Dermis lymphatic vessel endothelial cell (primary cell): ENCODE measurements at places on chromosomes 5 and 9. TPM values are rescaled to one million over a fixed set of nuclear protein-coding genes. Genes with fewer than 3 reads are reported as not detected.

Gene IL17B
- total RNA-seq, result not detected in 2 replicates

Gene FRRS1L
- under 0.01 TPM in 2 replicates for total RNA-seq

Gene WDR38
- not detected in 2 replicates for total RNA-seq

Gene FOXD4L6
- under 0.01 TPM in 1 of 2 replicates, not detected in the other for total RNA-seq

Gene LCN2
- total RNA-seq, result not detected in 2 replicates

Gene PCDHGB2
- total RNA-seq, result 1.3 and 2.7 TPM in 2 replicates

Gene CYSRT1
- 0.22 and 0.26 TPM in 2 replicates for total RNA-seq

Gene NEURL1B
- 0.09 and 0.11 TPM in 2 replicates for total RNA-seq

Gene ANKRD34B
- under 0.01 TPM in 1 of 2 replicates, not detected in the other for total RNA-seq

Gene MATR3
- total RNA-seq, result 185 and 316 TPM in 2 replicates

Gene GNA14
- 15.3 and 20.5 TPM in 2 replicates for total RNA-seq

Gene SPAAR
- 1.0 and 1.4 TPM in 2 replicates for total RNA-seq

Gene MPDZ
- 126 and 131 TPM in 2 replicates for total RNA-seq

Gene PTPRD
- total RNA-seq, result 0.43 TPM in 2 replicates

Gene CARTPT
- not detected in 2 replicates for total RNA-seq

Gene EGFLAM
- total RNA-seq, result under 0.01 and 0.11 TPM in 2 replicates

Gene ARHGEF28
- 36.6 and 52.0 TPM in 2 replicates for total RNA-seq

Gene FCN2
- total RNA-seq, result not detected in 2 replicates

Gene RNF208
- 0.09 and 0.11 TPM in 2 replicates for total RNA-seq

Gene FAM163B
- total RNA-seq, result not detected in 2 replicates

Gene ECSCR
- total RNA-seq, result 372 and 475 TPM in 2 replicates

Gene ERAP2
- 5.6 and 43.2 TPM in 2 replicates for total RNA-seq

Gene ZDHHC11B
- total RNA-seq, result under 0.01 TPM in 1 of 2 replicates, not detected in the other

Gene RCL1
- 8.7 and 11.6 TPM in 2 replicates for total RNA-seq

Gene MRPL50
- total RNA-seq, result 12.8 and 19.3 TPM in 2 replicates

Gene SLC45A2
- total RNA-seq, result 0.11 TPM in 1 of 2 replicates, not detected in the other

Gene DUSP1
- total RNA-seq, result 91.4 and 341 TPM in 2 replicates

Gene ENG
- total RNA-seq, result 24.6 and 29.1 TPM in 2 replicates

Gene TAF11L14
- total RNA-seq, result not detected in 2 replicates

Gene ZMAT2
- 41.0 and 58.4 TPM in 2 replicates for total RNA-seq

Gene KIF4B
- 0.33 and 0.69 TPM in 2 replicates for total RNA-seq

Gene RASEF
- total RNA-seq, result under 0.01 and 0.09 TPM in 2 replicates

Gene GABRA6
- total RNA-seq, result not detected in 2 replicates

Gene MLLT3
- total RNA-seq, result 4.1 and 10.6 TPM in 2 replicates

Gene DMRT3
- total RNA-seq, result not detected in 2 replicates

Gene C1QTNF2
- total RNA-seq, result under 0.01 and 0.11 TPM in 2 replicates

Gene FBXW2
- total RNA-seq, result 32.7 and 34.8 TPM in 2 replicates

Gene RFX3
- total RNA-seq, result 3.6 and 8.2 TPM in 2 replicates

Gene PCDHA5
- total RNA-seq, result under 0.01 TPM in 1 of 2 replicates, not detected in the other

Gene SPIN1
- total RNA-seq, result 75.3 and 83.5 TPM in 2 replicates

Gene TYRP1
- total RNA-seq, result 0.09 and 0.22 TPM in 2 replicates

Gene RNF38
- 27.9 and 30.8 TPM in 2 replicates for total RNA-seq

Gene SLC36A2
- total RNA-seq, result not detected in 2 replicates

Gene SLCO6A1
- total RNA-seq, result not detected in 2 replicates

Gene PAX5
- total RNA-seq, result not detected in 2 replicates

Gene CCL27
- not detected in 2 replicates for total RNA-seq

Gene ZDHHC21
- total RNA-seq, result 9.8 and 11.3 TPM in 2 replicates

Gene TXNDC8
- total RNA-seq, result not detected in 2 replicates

Gene CTSL
- 670 and 990 TPM in 2 replicates for total RNA-seq

Gene ENTPD2
- total RNA-seq, result not detected in 2 replicates

Gene FBP2
- total RNA-seq, result not detected in 2 replicates

Gene ANKDD1B
- 0.54 and 0.86 TPM in 2 replicates for total RNA-seq

Gene TIMD4
- not detected in 2 replicates for total RNA-seq

Gene VAV2
- 21.0 and 21.7 TPM in 2 replicates for total RNA-seq

Gene PDZD2
- 0.26 and 0.33 TPM in 2 replicates for total RNA-seq

Gene CFAP157
- total RNA-seq, result 0.09 TPM in 1 of 2 replicates, not detected in the other
